Trophoblast cell (in vitro differentiated cells and primary cell): ENCODE measurements at places on chromosomes 1 and 21.

- DNase-seq: no peak
These were observed 116.4 kb downstream of the SYT2 start for GRCh38 chr1:202593845-202594244.

DNA sequence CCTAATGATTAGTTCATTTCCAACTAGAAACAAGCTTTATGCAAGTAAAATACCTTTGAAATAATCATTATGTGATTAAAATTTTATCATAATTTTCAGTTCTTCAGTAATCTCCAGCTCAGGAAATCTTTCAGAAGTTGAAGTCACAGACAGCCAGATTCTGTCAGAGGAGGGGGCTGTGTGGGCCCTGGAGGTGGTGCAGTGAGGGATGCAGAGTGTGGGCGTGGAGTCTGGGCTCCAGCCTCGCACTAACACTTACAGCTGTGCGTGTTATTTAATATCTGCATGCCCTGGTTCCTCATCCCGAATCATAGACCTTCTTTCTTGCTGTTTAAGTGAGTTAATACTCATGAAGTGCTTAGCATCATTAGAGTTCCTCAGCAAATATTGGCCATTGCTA, 23.9 kb downstream of the WDR64 start:
- no peak for DNase-seq

- DNase-seq: no peak
These were observed 2.9 kb downstream of the TIE1 start for GRCh38 chr1:43303471-43304313.

GRCh38 chr1:108865316-108865910, 8.5 kb upstream of the AKNAD1 start:
- peak; percentile 75 for DNase-seq

DNA sequence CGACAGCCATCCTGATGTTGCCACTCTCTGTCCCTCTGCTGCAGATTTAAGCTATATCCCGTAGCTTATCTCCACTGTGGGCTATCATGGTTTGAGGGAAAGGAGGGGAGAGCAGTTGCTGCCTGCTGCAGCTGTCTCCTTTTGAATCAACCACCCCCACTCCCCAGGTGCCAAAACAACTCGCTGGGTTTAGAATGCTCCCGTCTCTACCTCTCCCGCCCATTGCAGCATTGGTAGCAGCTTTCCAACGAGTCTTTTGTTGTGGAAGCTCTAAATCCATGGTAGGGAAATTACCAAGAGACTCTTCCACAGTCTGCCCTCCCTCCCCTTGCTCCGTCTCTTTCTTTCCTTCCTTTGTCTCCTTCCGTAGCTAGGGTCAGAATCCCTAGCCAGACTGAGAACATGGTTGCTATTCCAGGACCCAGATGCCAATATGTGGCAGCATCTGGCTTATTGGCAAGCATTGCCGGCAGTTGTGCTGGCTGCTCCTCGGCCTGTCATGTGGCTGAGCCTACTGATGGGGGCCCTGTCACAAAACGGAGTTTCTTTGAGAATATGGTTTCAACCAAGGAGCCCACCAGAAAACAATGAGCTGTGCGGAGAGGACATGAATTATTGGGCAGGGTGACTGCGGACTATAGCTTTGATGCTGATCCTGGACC, 230.7 kb downstream of the RPS6KC1 start:
- no peak for DNase-seq

DNA sequence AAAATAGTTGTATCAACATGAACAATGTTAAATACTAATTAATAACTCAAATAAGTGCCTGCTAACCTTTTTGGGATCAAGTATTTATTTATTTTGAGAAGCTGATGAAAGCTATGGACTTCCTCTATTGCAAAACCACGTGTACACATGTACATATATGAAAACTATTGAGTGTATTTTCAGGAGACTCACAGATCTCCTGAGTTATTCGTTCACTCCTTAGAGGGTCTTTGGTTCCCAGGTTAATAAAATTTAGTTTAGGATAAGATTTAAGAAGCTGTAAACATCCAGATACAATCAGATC, 130.5 kb downstream of the DISC1 start:
- no peak for DNase-seq
